ENCODE measurements at places on chromosomes 11 and 22.
A peak's percentile ranks its signal among the peaks of the same experiment; 100 is the strongest.

DNA sequence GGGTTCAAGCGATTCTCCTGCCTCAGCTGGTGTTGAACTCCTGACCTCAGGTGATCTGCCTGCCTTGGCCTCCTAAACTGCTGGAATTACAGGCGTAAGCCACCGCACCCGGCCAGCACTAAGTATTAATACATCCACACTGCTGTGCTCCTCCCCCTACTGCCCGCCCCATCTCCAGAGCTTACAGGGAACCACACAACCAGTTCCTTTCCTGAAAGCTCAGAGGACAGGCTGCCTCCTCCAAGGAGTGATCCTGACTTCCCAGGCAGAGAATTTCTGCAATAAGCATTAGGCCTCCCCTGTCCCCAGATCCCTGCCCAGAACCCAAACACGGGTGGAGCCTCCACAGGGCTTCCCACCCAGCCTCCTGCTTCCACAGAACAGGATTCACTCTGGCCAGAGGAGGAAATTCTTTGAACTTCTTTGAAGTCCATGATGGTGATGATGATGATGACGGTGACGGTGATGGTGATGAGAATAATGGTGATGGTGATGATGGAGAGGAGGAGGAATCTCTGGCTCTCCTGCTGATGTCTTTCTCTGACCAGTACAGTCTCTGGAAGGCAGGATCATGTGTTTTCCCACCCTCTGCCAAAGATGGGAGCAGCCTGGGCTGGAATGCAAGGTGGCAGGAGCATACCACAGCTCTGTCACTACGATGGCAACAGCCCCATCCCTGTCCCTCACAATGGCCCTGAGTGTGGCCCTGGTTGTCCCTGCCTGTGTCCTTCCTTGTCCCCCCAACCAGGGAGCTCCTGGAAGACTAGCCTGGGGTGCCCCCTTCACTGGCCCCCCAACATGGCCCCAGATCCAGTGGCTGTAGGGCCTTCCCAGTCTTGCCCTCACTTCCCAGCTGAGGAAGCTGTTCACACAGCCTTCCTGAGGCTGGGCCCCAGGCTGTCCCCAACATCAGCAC is 33.5 kb upstream of the CSNK1E start:
- DNase-seq, result no peak

DNA sequence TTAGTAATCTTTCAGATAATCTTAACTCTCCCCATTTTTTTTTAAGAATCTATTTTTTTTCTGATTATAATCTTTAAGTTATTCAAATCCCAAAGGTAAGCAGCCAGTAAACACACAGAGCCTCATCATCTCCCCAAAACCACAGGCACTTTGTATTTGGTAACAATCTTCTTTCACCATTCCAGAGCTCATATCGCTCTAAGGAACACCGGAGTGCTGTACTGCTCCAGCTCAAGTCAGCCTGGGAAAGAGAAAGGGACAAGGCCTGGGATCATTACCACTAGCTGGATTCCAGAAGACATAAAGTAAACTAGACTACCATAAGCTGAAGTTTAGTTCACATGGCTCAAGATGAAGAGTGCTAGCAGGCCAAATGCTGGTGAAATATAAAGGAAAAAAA is 73.0 kb upstream of the APOA1 start:
- no peak for DNase-seq

GRCh38 chr11:3101921-3102640 is 44.9 kb upstream of the CARS1 start:
- DNase-seq, result no peak

- no peak for DNase-seq
Observed at GRCh38 chr22:19672054-19672776, 42.1 kb upstream of the SEPTIN5 start.

- DNase-seq, result no peak
Observed at GRCh38 chr11:29293825-29294224, 723.0 kb downstream of the KCNA4 start.

DNA sequence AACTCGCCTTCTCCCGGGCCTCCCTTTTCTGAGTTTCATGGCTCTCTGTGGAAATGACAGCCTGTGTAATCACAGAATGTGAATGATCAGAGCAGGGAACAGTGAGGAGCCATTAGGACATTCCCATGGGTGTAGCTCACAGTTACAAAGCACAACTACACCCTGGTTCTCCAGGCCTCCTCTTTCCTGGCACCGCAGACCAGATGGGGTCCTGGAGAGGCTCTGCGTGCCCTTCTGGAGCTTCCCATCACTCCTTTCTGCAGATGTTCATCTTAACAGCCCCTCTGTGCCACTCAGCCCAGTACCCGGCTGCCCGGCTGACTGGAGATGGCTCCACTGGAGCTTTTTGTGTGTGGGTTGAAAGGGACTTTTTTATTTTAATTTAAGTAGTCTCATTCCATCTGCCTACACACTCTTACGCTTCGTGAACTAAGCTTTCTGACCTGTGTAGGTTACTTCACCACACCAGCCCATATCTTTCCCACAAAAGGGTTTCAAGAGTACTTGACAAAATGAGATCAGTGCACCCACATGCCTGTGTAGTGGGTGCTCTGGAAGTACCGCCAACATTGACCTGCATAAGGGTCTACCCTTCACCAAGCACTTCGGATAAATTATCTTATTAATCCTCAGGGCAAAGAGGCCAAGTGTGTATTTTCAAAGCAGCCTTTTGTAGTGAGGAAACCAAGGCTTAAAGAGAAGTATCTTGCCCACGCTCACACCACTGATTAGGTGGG is 29.8 kb downstream of the SREBF2 start:
- DNase-seq, result peak; percentile 13

DNA sequence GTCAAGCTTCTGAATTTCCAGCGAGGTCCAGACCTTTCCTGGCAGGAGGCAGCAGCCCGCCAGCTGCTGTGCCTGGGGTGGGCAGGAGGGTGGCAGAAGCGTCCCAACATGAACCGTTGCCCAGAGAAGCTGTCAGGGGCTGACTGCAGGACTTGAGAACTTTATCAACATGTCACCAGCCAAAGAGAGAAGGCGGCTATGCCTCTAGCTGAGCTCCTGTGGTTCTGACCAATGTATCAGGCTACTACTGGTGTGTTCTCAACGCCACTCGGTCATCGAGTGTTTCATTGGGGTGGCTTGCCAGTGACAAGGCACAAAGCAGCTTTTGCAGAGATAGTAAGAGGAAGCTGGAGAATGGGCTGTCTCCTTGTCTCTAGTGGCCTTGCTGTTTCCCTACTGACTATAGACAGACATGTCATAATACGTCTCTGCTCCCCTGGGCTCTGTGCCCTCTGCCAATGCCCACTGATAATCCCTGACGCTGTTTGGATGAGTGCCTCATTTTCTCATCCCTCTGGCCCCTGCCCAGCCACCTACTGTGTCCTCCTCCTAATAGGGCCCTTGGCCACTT is 17.6 kb upstream of the ASCC2 start:
- DNase-seq, result no peak

DNA sequence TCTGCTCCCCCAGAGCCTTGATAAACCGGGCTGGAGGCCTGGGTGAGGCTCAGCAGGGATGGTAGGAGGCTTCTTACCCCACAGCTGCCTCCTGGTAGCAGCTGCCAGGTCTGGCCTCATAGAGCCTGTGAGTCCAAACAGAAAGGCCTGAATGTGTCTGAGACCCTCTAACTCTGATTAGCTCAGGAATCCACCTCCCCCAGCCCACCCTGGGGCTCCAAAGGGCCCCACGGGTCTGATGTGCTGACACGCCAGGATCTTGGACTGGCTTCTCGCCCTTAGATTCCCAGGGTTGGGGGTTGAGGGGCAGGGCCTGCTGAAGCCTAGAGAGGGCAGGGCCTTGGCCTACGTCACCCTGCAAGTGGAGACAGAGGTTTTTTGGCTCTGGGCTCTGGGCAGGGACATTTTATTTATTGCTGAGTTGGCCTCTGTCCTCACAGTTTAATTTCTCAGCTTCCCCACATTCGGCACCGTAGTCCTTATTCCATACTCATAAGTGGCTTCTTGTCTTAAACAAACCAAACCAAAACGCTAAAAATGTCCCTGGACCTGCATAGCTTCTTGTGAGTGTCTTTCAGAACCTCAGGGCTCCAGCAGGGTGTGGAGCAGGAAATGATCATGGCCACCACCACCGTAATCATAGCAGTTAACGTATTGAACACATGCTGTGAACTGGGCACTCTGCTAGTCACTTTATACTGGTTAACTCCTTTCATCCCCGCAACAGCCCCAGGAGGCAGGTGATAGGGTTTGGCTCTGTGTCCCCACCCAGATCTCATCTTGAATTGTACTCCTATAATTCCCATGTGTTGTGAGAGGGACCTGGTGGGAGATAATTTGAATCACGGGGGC is 25.1 kb downstream of the KIAA1671 start:
- no peak for DNase-seq

- DNase-seq, result no peak
Observed at GRCh38 chr22:36828815-36829214, 12.0 kb upstream of the PVALB start.

- no peak for DNase-seq
Observed at GRCh38 chr11:90766121-90766520, 543.3 kb upstream of the CHORDC1 start.

GRCh38 chr22:34992672-34993071 is 73.3 kb upstream of the ISX start:
- DNase-seq, result no peak

DNA sequence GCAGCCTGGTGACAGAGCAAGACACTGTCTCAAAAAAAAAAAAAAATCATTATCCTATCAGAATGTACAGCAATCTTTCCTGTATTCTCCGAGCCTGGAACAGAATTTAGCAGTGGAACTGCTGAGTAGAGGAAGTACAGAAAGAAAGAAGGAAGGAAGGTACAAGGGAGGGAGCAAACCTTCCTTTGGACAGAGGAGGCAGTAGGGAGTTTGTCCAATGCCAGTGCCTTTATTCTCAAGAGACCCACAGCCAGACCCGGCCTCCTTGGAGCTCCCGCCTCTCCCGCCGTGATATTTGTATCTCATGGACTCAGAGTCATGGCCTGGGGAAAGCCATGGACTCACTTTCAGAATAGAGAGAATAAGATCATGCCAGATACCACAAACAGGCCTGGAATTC is 37.7 kb upstream of the LRRC55 start:
- no peak for DNase-seq

GRCh38 chr11:8785998-8786397 is 103.4 kb downstream of the RPL27A start:
- DNase-seq, result no peak

DNA sequence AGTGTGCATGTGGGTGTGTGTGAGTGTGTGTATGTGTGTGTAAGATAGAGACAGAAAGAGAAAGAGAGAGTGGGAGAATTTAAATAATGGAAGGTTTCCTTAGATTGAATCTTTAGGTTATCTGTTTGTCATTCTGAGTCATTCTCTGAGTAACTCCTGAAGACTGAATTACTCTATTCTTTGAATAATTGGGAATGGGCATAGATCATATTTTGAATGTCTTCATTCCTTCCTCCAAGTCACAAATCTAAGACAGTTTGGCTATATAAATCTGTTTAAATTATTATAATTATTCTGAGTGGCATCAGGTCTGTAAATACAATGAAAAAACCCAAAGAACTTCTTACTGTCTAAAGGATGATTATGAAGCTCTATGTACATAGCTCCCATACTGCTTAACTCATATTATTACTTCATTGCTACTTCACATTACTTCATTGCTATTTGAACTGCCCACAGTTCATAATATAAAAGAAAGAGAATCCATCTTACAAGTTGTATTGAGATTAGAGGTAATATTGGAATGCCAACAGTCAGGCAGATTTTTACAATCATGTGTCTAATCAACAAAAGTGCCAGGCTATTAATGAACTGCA is 346.6 kb upstream of the CCDC179 start:
- DNase-seq, result no peak

DNA sequence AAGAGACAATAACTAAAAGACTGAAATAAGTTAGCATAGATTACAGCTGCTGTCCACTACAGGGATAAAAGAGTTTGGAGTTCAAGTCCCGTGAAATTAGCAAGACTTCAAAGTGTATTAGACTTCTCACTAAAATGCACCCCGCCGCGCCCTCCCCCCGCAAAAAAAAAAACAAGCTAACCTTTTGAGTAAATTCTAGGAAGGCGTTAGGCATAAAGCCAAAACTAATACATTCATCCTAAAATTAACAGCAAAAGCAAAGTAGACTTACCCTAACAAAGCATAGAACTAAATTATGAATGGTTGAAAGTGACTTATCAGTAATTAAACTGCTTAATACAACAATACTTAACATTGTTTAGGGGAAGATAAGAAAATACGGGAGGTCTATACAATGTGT is 581.0 kb upstream of the CHORDC1 start:
- DNase-seq, result no peak

- no peak for DNase-seq
Observed at GRCh38 chr11:92035488-92035887, 189.1 kb upstream of the FAT3 start.

- no peak for DNase-seq
Observed at GRCh38 chr11:22244986-22245592, 52.2 kb downstream of the ANO5 start.

- no peak for DNase-seq
Observed at GRCh38 chr22:44660051-44660830, 41.8 kb upstream of the PRR5 start.

GRCh38 chr22:42562279-42562678 is 8.5 kb downstream of the SERHL2 start:
- DNase-seq, result no peak

- DNase-seq, result no peak
Observed at GRCh38 chr11:69705351-69705811, 1.6 kb upstream of the FGF19 start.

DNA sequence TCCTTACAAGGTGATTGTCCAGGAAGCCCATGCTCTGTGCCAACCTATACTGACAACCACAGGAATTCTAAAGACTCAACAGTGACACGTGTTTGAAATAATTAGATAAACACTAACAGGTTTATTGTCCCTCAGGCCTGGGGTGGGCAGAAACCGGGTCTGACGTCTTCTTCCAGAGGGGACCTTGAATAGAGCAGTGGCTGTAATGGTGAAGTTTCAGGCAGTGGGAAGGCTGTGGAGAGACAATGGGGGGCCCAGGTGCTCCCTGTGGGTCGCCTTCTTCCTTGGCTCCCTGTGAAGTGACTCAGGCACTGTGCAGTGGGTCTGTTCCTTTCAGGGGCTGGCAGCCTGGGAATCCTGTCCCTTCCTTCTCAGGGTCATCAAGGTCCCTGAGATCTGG is 54.6 kb downstream of the OTOG start:
- no peak for DNase-seq

DNA sequence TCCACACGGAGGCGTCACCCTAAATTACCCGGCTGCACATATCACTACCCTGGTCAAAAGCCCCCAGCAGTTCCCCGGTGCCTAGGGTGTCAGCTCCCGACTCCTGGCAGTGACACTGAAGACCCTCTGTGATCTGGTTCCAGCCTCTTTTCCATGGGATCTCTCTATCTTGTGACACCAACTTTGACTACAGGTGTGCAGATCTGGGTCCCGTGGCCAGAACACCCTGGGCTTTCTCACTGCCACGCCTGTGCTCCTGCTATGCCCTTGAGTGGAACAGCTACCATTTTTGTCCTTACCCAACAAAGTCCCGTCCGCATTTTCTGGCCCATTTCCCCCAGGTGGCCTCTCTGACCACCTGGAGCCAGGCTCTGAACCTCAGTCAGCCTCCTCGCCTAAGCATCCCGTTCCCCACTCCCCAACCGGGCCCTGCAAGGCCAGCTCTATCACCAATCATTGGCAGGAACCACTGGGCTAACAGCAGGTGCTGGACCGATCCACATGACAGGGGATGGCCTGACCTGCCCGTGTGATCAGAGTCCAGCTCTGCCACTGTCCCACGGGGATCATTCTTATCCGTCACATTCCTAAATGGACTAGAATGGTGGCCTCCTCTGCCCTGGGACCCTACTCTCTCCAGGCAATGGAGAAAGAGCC is 20.7 kb upstream of the CBX7 start:
- no peak for DNase-seq

GRCh38 chr11:72433455-72434036 is 785 bp downstream of the CLPB start:
- no peak for DNase-seq

GRCh38 chr11:65486570-65487466 is 12.0 kb upstream of the MALAT1 start:
- no peak for DNase-seq
